Stimulated activated CD8-positive, alpha-beta memory T cell treated with anti-CD3 and anti-CD28 coated beads, Interleukin-15, amount 100 ng/mL, for 24 hours (primary cell): ENCODE measurements at places on chromosomes 4 and X.

DNA sequence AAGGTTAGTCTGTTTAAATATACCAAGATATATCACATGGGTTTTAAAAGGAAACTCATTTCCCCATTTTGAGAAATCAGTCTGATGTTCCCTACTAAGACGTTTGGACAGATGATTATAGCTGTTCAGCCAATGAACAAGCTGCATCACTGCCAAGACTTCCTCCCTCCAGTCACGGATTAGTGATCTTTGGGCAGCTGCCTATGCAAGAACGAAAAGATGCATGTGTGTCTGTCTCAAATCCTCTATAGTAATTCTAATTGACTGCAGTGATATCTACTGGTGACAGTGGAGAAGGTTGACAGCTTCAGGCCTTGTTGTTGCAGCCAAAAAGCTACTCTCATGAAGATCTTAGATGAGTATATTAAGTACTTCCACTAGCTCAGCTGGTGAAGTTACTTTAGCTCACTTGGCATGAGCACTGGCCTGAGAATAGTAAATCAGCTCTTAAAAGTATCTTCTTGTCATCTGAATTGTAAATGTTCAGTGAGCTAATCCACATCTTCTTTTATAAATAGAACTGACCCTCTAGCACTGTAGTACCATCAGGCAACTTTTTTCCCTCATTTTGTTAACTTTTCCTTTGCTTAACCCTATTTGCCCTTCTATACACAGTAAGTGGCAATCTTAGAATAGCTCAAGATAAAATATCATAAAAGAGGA is 134.5 kb upstream of the PCDH10 start:
- DNase-seq, result no peak

GRCh38 chrX:131841496-131842437 is 181.3 kb upstream of the STK26 start:
- no peak for DNase-seq

GRCh38 chrX:39491548-39492297 is 606.0 kb downstream of the BCOR start:
- DNase-seq, result no peak

DNA sequence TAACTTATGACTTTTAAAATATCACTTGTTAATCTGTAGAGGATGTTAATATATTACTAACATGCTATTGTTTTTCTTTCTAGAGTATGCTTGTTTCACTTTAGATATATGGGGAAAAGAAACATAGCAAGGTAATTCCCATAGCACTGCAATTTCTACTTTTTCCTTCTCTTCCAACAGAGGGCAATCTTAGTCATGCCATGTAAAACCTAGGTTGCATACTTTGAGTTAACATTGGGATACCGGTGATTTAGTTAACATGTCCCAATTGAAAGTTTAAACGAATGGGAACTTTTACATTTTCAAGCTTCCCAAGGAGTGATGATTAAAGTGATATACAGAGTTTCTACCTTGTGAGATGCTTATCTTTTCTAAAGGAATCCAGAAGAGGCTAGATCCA is 89.4 kb upstream of the IL13RA1 start:
- DNase-seq, result no peak

GRCh38 chrX:30592831-30593230 is 15.3 kb upstream of the TASL start:
- DNase-seq, result no peak

GRCh38 chr4:158841540-158841939 is 72.7 kb downstream of the FNIP2 start:
- no peak for DNase-seq

DNA sequence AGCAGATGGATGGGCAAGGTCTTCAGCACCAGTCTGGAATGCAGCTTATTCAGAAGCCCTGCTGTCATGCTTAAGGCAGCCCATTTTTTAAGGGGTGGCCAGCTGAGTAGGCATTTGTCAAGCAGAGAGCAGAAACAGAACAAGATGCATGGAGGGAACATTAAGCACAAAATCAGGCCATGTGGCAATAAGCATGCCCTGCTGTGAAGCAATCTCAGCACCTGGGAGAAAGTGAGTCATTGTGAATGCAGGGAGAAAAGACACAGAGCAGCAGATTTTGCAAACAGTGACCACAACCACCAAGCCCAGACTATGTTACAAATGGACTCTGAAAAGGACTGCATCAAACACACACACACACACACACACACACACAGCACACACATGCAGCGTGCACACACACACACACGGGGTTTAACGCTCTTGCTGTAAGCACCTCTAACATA is 94.1 kb upstream of the GALNT7 start:
- DNase-seq, result no peak
